ENCODE measurements at places on chromosomes 7 and 10.

- DNase-seq = no peak
These were observed 78.7 kb upstream of the MKRN1 start for GRCh38 chr7:140557809-140558518.

DNA sequence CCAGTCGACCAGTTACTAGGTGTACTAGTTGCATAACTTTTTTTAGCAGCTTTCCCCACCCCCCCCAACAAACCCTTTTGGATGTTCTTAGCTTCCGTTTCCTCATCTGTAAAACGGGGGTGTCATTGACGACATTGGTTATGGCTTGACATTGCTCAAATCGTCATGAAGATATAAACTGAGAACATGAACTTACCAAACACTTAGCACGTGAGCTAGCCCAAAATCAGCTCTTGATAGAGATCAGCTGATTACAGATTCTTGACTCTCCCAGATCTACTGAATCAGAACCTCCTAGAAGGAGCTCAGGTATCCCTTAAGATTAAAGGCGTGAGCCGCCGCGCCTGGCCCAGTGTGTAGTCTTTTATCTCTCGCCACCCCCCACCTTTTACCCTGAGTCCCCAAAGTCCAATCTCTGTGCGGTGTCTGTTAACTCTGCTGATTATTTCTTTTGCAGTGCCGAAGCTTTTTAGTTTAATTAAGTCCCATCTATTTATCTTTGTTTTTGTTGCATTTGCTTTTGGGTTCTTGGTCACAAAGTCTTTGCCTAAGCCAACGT lies 1.0 kb upstream of the GNA12 start:
- no peak for DNase-seq

GRCh38 chr7:87107949-87108776 lies 44.1 kb upstream of the DMTF1 start:
- no peak for DNase-seq

DNA sequence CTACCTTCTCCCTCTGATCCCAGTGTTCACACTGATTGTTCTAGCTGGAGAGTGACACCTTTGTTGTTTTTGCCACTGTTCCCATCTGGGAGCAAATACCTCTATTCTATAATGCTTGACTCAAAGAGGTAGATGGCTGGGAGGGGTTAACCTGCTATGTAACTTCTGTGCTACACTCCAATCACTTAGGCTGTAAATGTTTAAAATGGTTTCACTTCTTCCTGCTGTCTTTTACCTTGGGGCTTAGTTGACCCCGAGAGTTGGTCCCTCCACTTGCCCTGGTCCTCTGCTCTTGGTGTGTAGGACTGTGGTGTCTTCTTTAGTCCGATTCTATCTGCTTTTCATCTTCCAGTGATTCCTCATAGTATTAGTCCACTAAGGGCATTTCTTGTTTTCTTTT lies 22.3 kb downstream of the KLHDC10 start:
- no peak for DNase-seq

GRCh38 chr7:37000511-37000910 lies 276.2 kb upstream of the AOAH start:
- no peak for DNase-seq

DNA sequence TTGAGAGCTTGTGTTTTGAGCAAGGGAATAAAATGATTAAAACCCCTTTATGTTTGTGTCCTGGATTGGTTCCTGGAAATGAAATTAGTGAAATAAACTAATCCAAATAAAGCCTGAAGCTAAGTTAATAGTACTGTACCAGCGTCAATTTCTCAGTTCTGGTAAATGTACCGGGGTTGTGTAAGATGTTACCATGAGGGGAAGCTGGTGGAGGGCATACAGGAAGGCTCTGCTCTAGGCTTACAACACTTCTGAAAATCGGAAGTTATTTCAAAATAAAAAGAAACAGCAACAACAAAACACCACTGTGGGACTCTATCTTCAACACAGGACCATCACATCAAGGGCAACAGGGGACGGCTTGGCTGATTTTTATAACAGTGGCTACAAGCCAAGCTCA lies 257.0 kb downstream of the CREB5 start:
- no peak for DNase-seq

GRCh38 chr10:34235164-34235832 lies 579.8 kb downstream of the PARD3 start:
- no peak for DNase-seq

DNA sequence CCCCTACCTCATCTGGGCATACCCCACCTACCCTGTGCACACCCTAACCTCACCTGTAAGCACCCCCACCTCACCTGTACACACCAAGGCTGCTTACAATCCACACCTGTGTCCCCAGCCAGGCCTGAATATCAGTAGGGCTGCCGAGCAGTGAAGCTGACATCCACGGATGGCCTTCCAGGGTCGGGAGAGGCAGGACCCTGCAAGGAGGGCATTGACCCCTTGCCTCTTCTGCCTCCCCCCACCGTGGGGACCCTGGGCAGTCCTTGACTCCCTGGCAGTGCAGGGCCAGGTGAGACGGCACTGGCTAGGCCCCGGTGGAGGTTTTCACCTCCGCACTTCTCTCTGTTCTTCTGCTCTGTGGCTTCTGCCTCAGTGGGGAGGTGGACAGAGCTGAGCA lies 37.6 kb upstream of the ELFN1 start:
- DNase-seq = no peak

Measured in activated CD4-positive, alpha-beta memory T cell treated with anti-CD3 and anti-CD28 coated beads, Interleukin-2, amount 10 ng/mL, durations not matched to agents 7 days and 5 days (primary cell).